Calu3 (cell line): ENCODE measurements at places on chromosomes 5 and 9.

DNA sequence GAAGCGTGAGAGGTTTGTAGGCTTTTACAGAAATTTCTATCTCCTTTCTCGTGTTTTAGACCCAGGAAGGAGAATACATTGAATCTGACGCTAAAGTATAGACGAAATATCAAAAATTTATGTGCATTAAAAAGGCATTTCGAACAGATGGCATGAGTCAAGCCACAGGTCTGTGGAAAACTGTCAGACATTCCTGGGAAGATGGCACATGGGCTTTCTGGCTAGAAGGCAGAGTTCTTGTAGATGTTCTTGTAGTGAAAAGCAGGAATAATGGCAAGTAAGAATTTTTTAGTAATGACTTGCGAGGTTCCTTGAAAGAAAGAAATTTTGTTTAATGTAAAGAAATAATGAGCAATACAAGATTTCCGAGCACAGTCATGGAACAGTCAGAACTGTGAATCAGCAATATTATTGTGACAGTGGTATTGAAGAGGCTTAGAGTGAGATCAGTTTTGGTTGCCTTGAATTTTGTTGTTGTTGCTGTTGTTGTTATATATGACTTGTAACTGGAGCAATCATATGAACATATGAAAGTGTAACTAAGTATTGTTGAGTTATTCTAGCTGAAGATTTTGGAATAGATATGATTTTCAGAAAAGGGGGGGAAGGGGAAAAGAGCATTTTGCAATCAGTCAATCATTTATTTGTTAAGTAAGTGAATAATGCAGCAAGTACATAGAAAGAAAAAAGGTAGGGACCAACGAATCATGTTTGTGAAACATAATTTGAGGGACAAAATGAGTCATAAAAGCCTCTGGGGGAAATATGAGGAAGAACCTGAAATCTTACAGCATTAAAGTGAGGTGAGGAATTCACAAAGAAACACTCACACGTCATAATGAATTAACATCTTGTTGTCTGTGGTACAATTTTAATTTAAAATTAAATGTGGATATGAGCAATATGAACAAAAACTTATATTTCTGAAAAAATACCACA, 339.0 kb upstream of the CTNND2 start:
- no peak for DNase-seq

GRCh38 chr5:154206311-154206710, 15.8 kb downstream of the GALNT10 start:
- DNase-seq: no peak

GRCh38 chr5:138339091-138339456, 1.0 kb downstream of the FAM53C start:
- peak; percentile 14 for DNase-seq

DNA sequence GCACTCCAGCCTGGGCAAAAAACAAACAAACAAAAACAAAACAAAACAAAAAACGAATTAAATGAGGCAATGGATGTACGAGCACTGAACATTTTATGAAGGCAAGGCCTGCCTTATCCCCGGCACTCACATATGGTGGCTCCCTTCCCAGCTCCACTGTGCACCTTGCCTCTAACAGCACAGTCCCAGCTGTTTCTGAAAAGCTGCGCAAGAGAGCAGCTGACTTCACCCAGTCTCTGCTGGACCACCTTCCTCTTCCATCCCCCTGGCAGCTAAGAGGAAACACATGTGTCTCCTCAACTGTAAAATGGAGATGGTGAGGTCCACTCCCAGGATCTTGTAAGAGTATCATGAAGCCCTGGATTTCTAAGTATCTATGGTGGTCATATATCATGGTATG, 100.7 kb downstream of the KLF4 start:
- no peak for DNase-seq

- DNase-seq: peak; percentile 68
Measured at GRCh38 chr9:128636024-128636390, 20.6 kb downstream of the DYNC2I2 start.

DNA sequence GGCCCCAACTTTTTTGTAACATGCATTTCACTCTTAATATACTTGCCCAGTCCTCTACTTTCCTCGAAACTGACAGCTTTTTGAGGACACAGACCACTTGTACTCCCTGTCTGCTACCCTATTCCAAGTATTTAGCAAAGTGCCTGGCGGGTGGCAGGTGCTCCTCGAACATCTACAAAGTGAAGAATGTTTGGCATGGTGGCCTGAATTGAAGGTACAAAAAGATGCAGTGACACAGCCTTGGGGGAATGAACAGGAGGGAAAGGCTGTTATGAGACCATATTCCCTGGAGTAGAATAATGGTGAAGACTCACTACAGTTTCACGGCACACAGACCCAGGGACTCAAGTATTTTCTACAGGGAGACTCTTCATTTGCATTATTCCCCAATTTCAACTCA, 590.9 kb downstream of the PRELID2 start:
- no peak for DNase-seq

GRCh38 chr5:169384661-169385060, 83.7 kb upstream of the SLIT3 start:
- DNase-seq: no peak

DNA sequence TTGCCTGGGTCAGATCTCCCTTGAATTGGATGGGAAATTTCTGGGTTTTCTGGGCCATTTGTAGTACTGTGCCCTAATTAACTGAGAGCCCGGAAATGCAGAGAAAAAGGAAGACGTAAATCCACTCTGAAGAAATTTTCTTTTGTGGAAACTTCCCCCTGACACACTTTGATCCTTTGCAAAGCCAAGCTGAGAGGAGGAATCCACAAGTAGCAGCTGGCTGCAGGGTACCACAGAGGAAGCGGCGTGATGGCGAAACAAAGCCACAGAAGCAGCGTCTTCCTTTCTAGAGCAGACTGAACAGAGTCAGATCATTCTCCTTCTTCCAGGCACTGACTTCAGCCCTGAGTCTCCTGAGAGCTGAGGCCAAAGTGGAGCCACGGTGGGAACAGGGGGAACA, 47.1 kb upstream of the ZNF354A start:
- no peak for DNase-seq

- peak; percentile 23 for DNase-seq
Measured at GRCh38 chr9:29213417-29214153, 1640.3 kb upstream of the C9orf72 start.

- DNase-seq: no peak
Measured at GRCh38 chr5:98993512-98993911, 64.7 kb upstream of the CHD1 start.

GRCh38 chr5:124462751-124463150, 283.7 kb downstream of the ZNF608 start:
- no peak for DNase-seq

DNA sequence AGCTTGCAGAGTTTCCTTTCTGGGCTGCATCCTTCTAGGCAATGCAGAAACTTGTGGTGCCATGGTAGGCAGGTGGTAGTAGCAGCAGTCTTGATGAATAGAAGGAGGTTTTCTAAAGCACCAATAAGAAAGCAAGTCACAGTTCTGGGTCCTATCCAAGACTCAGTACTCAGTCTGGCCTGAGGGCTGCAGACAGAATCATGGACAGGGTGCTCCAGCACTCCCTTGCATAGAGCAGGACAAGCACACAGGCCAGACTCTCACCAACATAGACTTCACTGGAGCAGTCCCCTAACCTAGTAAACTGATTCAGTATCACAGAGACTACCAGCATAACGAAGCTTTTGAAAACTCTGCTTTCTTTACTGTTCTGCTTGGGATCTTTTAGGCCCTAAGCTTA, 134.0 kb upstream of the RUSC2 start:
- no peak for DNase-seq

DNA sequence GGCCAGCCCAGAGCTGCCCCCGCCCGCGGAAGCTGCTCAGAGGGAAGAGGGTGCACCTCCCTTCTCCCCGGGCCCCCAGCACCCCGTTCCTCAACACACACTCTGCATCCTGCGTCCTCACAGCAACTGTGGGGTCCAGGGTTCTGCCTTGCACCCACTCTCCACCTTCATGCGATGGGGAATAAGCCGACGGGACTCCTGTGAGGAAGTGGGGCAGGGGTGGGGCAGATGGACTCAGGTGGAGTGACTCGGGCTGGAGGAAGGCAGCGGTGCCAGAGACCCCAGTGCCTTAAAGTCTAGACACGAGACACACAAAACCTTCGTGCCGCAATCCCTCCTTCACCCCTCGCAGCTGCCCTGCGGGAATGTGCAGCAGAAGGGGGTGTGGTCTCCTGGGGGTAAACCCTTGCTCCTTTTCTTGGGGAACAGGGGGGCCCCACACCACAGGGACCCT, 8.6 kb downstream of the BRD3 start:
- no peak for DNase-seq

DNA sequence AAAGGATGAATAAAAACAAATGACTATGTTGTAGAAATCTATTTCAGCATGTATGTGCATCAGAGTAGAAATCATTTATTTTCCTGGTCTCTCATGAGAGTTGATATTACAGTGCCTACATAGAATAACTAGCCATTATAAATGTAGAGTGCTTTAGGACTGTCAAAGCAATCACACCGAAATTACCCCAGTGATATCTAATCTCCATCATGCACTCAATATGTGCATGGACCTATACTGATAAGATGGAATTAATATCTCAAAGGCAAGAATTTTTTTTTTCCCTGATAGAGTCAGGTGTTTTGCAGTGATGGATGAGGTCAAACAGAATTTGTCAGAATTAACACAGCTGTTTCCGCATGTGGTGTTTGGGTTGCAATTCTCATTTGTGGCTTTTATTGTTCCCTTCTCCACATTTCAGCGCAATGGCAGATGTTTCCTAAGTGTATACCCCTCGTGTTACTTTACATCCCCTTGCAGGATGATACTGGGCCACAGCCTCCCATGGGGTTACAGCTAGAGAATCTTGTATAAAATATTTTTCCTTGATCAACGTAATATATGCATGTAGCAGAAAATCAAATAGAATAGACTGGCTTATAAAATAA, 298.8 kb downstream of the RASEF start:
- DNase-seq: no peak

DNA sequence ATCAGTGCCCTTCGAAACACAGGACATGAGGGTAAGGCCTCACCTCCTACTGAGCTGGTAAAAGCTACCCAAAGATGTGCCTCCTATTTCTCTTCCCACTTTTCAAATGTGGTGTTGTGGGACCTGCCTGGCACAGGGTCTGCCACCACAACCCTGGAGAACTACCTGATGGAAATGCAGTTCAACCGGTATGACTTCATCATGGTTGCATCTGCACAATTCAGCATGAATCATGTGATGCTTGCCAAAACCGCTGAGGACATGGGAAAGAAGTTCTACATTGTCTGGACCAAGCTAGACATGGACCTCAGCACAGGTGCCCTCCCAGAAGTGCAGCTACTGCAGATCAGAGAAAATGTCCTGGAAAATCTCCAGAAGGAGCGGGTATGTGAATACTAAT, 1.9 kb downstream of the IRGM start:
- DNase-seq: no peak

DNA sequence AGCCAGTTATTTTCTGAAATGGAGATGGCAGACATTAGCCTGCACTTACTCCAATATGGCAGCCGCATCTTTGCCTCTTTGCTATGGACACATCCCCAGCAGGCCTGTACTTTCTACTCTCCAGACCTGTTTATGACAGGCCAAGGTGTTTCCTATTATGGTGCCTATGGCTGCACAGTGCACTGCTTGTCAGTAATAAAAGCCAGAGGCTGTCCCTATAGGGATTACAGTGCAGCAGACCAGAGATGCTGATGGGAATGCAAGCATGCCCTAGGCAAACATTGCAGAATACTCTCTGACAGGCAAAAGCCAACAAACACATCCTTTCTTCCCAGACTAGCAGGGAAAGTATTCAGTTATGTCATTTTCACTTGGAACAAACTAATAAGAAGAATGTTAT, 442.9 kb downstream of the RAB3C start:
- DNase-seq: no peak

GRCh38 chr9:119020730-119021333, 348.4 kb downstream of the BRINP1 start:
- no peak for DNase-seq

GRCh38 chr5:37604290-37604689, 225.2 kb downstream of the WDR70 start:
- DNase-seq: no peak
